ENCODE measurements at places on chromosomes 5 and 9.

GRCh38 chr9:127561491-127562278 lies 50.4 kb upstream of the STXBP1 start:
- DNase-seq = peak; percentile 27

DNA sequence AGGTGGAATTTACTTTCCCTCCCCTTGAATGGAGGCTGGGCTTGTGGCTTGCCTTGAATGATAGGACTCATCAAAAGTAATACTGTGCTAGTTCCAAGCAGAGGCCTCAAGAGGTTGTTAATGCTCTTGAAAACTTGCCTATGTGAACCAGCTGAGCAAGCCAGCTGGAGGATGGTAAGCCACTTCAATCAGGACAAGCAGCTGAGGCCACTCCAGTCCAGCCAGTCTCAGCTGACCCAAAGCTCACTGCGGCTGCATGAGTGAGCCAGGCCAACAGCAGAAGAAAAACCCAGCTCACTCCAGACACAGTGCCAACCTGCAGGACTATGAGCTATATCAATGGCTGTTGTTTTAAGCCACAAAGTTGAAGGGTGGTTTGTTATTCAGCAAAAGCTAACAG lies 182.8 kb downstream of the MCTP1 start:
- no peak for DNase-seq

DNA sequence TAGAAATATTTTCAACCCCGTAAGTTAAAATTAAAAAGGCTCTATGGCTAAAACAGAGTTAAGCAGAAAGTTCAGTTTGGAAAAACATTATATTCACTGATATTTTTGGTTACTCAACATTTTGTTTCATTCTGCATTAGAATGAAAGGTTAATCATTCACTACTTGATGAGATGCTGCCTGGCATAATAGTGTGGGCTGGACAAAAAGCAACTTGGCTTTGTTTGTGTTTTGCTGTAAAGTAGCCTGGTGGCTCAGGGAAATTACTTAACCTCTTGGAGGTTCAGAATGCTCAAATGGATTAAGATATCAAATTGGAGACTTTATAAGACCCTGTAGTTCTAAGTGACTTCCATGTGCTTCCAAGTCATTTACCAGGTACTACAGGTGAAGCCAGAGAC lies 367.4 kb upstream of the TRPC7 start:
- no peak for DNase-seq

- no peak for DNase-seq
Measured at GRCh38 chr9:107484117-107484723, 5.3 kb downstream of the KLF4 start.

GRCh38 chr5:23007236-23007635 lies 154.1 kb upstream of the CDH12 start:
- DNase-seq = no peak

Data from activated T-cell treated with anti-CD3 and anti-CD28 coated beads, Interleukin-2, amount 50 U/mL, for 48 hours (primary cell).